ENCODE measurements at places on chromosomes 2 and 18.
A peak's percentile ranks its signal among the peaks of the same experiment; 100 is the strongest.

- DNase-seq: peak; percentile 31
Measured at GRCh38 chr2:203484266-203485112, 50.6 kb downstream of the RAPH1 start.

DNA sequence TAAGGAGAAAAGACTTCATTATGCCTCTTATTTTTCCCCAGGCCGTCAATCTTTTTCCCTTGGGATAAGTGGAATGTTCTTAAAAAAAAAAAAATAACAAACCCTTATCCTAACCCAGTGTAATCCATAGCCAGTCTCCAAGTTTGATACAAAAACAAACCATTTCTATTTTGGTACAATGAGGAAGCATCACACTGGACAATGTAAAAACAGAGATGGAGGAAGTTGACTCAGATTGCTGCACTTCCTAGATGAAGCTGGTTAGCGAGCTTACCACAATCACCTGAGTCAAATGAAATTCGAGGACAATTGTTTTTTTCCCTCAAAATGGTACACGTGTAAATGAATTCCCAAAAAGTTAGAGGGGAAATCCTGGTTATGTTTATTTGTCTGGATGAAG lies 259.7 kb downstream of the TCF4 start:
- no peak for DNase-seq

DNA sequence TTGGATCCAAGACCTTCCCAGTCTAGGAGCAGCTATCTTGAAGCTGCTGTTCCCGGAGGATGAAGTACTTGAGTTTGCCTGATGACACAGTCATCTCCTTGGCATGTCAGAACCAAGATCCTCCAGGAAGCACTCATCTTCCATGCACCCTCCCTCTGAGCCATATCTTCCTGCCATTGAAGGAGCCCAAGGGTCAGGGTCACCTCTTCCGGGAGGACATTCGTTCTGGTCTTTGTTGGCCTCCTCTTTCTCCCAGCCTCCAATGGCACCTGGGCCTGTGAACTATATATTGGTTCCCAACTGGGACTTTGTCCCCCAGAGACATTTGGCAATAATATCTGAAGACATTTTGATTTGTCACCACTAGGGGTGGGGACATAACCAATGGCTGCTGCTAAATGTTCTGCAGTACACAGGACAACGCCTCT lies 4.2 kb upstream of the MYO7B start:
- DNase-seq: no peak

GRCh38 chr18:57727952-57728807 lies 74.9 kb downstream of the ATP8B1 start:
- DNase-seq: peak; percentile 42

DNA sequence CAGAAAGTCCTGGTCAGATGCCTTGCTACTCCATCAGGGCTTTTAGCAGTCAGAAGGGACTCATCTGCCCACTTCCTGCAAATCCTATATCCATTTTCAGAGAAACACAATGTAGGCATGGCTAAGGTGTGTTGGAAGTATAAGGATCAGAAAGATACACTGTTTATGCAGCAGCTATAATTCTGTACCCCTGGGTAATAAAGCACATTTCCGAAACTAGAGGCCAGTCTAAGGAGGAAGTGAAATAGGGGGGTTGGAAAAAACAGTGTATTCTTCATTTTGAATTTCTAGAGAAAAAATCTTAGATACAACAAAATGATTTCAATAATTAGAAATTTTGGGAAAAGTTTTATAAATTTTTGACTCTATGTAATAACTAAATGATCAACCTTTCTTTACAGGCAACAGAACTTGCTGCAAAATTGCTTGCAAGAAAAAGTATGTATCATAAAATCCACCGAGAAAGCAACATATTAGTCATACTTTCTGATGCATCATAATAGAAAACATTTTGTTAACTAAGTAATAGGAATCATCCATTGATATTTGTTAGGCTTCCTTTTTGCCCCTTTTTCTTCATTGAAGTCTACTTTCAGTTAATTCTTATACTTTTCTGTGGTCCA lies 47.4 kb downstream of the FSIP2 start:
- no peak for DNase-seq

- DNase-seq: no peak
Measured at GRCh38 chr2:238551091-238551490, 124.4 kb downstream of the ASB1 start.

DNA sequence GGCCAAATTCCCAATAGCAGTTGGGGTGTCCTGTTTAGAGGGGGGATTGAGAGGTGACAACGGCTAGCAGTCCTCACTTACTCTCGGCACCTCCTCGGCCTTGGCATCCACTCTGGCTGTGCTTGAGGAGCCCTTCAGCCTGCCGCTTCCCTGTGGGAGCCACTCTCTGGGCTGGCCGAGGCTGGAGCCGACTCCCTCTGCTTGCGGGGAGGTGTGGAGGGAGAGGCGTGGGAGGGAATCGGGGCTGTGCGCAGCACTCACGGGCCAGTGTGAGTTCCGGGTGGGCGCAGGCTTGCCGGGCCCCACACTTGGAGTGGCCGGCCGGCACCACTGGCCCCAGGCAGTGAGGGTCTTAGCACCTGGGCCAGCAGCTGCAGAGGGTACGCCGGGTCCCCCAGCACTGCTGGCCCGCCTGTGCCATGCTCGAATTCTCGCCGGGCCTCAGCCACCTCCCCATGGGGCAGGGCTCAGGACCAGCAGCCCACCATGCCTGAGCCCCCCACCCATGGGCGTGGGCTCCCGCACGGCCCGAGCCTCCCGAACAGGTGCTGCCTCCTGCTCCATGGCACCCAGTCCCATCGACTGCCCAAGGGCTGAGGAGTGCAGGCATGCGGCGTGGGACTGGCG lies 705.9 kb upstream of the ZNF804A start:
- DNase-seq: no peak

DNA sequence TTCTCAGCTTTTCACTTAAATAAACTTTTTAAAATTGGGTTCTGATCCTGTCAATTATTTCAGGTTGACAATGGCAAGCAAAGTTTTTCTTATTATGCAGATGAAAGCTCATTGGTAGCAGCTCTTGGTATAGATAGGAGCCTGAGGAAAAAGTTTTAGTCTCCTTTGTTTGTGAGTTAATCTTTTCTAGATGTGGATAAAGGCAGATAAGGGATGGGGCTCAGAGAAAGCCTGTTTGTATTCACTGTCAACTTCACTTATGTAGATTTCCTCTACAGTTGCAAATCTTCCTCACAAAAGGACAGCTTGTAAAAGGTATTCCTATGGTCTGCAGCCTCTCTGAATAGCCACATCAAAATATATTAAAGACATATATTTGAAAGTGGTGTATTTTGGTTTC lies 224.5 kb upstream of the SPOPL start:
- DNase-seq: no peak

DNA sequence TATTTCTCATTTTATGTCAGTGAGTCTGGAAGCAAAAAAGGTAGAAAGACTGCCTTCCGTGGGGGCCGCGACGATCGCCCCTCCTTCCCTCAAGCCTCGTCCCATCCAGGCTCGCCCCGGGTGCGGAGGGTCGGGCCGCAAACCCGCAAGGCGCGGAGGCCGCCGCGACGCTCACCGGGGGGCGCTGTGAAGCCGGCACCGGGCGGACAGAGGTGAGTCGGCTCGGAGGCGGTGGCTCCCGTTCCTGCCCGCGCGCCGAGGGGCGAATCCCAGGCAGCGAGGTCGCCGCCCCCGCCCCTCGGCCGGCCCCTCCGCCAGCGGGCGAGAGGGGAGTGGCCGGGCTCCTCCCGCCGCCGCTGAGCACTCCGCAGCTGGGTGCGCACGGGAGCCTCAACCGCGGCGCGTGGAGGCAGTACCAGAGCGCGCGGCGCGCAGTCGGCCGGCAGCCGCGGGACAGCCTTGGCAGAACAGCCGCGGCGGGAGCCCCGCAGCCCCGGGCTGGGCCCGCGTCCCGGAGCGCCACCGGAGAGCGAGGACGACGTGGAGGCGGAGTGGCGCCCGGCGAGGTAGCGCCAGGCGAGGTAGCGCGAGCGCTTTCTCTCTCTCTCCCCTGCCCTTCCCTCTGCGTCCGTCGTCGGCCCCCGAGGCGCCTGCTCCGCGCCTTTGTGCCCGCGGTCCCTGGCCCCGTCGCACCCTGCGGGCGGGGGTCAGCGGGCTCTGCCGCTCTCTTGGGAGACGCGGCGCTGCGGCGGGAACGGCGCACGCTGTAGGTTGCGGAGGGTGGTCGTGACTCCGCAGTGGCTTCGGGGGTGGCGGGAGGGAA lies at the start of gene MYO1B:
Gene MYO1B (plus strand): TSS at position 359 of the 823 bp plus-strand sequence. CDS start 31,492 bp downstream, outside the sequence.
- peak; percentile 83 for DNase-seq

GRCh38 chr2:218360453-218360852 lies 3.8 kb downstream of the CATIP start:
- DNase-seq: no peak

GRCh38 chr2:226649871-226650660 lies 149.6 kb downstream of the IRS1 start:
- peak; percentile 99 for DNase-seq

DNA sequence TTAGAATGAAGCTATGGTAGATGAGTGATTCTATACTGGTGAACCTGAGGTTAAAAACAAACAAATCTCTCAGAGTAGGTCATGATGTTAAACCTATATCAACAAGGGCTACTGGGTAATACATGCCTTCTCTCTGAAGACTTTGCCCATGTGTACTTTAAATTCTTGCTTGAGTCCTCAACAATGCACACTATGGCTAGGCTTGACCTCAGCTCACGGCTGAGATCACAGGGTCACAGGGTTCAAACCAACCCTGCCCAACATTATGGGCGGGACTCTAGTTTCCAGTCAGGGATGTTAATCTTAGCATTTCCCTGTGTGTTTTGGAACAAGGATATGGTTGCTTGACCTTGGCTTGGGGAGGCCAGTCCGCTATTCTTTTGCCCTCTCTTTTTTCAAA lies 7.7 kb downstream of the CD28 start:
- DNase-seq: no peak

DNA sequence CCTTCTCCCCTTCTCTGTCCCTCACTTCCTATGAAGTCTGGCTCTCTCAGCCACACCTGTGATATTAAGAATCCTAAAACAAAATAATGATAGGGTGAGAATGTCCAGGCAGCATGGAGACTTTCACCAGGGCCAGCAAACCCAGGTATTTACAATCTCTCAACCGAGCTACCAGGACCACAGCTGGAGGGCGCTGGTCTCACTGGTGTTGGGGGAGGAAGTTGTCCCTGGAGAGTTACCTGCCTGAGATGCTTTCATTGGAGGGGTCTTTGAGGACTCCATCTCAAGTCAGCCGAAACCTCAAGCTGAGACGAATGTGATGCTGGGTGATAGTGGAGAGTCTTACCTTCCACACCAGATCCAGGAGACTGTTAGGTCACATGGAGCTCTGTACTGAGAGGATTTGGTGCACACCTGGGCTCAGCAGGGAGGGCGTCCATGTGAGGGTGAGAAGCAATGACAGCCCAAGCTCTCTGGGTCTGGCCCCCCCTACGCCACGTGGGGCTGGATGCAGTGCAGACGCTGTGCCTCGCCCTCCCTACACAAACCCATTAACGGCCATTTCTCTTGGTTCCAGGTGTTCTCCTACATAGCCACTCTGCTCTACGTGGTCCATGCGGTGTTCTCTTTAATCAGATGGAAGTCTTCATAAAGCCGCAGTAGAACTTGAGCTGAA lies 27.4 kb downstream of the MAL start:
- no peak for DNase-seq

DNA sequence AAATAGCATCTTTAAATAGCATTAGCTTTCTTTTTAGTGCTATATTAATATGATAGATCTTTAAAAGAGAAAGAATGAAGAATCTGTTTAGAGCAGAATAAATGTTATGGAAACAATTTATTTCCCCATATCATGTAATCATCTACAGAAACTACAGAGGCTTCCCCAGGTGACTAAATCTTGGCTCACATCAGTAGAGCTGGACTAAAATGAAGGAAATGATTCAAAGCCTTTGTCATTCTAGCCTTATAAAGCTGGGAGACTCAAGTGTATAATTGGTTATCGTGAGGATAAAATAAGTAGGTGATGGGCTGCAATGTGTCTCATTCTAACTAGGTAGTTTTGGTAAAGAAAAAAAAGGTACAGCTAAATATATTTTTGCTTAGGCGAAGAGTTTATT lies 83.2 kb upstream of the UNC80 start:
- DNase-seq: no peak

- DNase-seq: peak; percentile 77
Measured at GRCh38 chr18:63083020-63083531, 236.5 kb downstream of the BCL2 start.

- peak; percentile 92 for DNase-seq
Measured at GRCh38 chr2:216695401-216695821, at the start of gene IGFBP5. IGFBP5 (minus strand) TSS chr2:216695549; CDS start chr2:216694775, 774 bp downstream.

GRCh38 chr18:48929941-48930713 lies 20.6 kb downstream of the SMAD7 start:
- peak; percentile 98 for DNase-seq

DNA sequence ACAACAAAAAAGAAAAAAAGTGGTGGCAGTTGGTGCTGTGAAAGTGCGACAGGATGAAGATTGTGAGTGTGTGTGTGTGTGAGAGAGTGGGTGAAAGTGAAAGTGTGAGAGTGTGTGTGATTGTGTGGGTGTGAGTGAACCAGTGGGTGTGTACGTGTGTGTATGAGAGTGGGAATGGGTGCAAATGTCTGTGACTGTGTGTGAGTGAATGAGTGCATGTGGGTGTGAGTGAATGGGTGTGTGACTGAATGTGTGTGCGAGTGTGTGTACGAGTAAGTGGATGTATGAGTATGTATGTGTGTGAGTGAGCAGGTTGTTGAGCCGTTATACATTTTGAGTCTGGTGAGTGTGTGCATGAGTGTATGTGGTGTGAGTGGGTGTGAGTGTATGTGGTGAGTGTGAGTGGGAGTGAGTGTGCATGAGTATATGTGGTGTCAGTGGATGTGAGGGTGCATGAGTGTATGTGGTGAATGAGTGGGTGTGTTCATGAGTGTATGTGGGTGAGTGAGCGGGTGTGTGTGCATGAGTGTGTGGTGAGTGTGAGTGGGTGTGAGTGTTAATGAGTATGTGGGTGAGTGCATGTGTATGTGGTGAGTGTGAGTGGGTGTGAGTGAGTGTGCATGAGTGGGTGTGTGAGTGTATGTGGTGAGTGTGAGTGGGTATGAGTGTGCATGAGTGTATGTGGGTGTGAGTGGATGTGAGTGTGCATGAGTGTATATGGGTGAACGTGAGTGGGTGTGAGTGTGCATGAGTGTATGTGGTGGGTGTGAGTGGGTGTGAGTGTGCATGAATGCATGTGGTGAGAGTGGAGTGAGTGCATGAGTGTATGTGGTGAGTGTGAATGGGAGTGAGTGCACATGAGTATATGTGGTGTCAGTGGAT lies 69.3 kb upstream of the HPCAL1 start:
- DNase-seq: no peak

- no peak for DNase-seq
Measured at GRCh38 chr2:113036763-113037162, 15.9 kb downstream of the IL36B start.

DNA sequence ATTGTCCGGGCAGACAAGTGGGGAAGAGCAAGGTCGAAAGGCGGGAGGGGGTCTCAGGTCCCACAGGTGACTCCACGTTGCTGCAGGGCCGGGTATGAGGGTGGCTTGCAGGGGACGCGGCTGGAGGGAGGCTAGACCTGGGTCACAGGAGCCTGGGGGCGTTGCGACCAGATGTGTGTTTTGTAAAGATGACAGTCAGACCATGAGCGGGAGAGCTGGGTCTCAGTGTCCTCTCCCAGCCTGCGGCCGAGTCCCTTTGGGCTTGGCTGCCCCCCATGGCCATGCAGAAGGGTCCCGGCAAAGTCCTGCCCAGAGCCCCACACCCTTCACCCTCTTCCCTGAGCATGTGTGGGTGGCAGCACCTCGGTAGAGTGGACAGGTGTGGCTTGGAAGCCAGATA lies 239.2 kb downstream of the ATAD2B start:
- DNase-seq: no peak
